ENCODE measurements at places on chromosomes 2 and 18. TPM values are rescaled to one million over a fixed set of nuclear protein-coding genes. Genes with fewer than 3 reads are reported as not detected.

- no peak for DNase-seq
Observed at GRCh38 chr2:105489168-105489878, 90.5 kb upstream of the FHL2 start.

GRCh38 chr2:44273596-44273995 lies 1.7 kb upstream of the SLC3A1 start:
- DNase-seq = no peak

DNA sequence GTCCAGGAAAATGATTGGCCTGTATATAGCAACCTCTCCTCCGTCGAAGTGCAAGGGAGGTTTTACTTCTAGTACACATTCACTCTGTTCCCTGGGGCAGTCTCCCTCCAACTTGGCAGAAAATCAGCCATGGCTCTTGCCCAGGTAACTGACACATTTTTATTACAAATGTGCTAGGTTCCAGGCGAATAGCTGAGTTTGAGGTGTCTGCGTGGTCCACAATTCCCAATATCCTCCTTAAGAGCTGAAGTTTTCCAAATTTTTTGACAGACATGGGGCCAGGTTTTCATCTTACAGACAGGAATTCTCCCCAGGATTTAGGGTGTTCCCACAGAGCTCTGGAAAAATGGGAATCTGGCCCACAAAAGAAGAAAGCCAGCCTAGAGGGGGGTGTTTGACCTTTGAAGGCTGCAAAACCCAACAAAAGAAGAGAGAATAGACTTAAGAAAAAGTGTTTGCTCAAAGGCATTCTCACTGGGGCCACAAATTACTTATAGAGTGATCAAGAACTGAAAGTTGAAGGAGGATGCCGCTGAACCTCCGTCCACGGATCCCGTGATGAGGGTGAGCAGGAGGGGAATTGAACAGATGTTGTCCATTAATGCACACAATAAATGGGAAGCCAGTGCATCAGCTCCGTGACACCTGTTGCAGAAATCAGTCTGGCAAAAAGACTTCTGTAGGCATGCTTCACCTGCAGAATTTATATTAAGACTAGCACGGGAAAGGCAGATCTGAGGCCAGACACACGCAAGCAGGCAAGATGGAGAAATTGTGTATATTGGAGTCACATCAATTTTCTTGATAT lies 242.3 kb upstream of the COPS8 start:
- DNase-seq = no peak

CIB4 gene
- total RNA-seq = not detected

- DNase-seq = no peak
Observed at GRCh38 chr18:69830189-69830588, 117.5 kb downstream of the CD226 start.

DNA sequence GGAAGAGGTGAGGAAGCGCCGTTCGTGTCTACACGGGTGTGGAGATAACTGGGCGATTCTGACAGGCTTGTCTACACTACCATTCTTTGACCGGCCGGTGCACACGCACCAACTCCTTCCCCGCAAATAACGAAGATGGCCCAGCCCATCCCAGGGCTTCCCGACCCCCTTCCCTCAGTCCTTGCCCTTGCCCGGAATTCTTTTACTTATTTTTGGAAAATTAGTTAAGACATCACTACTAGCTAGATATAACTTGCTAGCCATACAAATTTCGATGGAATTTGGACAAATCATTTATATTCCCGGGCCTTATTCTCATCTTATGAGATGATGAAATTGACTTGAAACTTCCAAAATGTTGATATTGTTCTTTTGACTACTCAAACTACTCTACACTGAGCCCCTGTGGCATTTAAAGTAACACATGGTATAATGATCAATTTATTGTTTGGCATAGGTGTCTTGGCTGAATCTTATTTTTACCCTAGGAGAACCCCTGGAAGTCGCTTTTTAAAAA lies 1.3 kb downstream of the ERICH2 start:
- no peak for DNase-seq

GALNT13 gene
- 0.53 TPM for total RNA-seq

DNA sequence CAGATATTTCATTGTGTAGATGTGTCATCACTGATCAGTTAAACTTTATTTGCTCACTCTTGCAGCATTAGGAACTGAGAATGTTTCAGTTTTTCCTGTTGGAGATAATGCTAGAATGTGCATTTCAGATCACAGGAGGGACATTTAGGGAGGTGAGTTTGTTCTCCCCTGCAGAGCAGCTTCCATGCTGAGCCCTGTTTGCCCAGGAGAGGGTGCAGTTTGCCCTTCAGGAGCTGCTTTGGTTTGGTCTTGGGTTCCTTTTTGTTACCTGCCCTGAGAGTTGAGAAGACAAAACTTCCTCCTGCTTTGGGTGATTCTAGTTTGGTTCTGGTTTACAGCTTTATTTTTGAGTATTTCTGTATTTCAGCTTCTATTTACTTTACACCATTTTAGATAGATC lies 49.9 kb downstream of the DGKD start:
- no peak for DNase-seq

- no peak for DNase-seq
Observed at GRCh38 chr2:206823178-206823577, 57.8 kb downstream of the FASTKD2 start.

LPIN2 gene
- 19.3 TPM for total RNA-seq

PXDN gene
- 1,930 TPM for total RNA-seq

GRCh38 chr2:119023534-119023933 lies 81.5 kb downstream of the MARCO start:
- no peak for DNase-seq

DNA sequence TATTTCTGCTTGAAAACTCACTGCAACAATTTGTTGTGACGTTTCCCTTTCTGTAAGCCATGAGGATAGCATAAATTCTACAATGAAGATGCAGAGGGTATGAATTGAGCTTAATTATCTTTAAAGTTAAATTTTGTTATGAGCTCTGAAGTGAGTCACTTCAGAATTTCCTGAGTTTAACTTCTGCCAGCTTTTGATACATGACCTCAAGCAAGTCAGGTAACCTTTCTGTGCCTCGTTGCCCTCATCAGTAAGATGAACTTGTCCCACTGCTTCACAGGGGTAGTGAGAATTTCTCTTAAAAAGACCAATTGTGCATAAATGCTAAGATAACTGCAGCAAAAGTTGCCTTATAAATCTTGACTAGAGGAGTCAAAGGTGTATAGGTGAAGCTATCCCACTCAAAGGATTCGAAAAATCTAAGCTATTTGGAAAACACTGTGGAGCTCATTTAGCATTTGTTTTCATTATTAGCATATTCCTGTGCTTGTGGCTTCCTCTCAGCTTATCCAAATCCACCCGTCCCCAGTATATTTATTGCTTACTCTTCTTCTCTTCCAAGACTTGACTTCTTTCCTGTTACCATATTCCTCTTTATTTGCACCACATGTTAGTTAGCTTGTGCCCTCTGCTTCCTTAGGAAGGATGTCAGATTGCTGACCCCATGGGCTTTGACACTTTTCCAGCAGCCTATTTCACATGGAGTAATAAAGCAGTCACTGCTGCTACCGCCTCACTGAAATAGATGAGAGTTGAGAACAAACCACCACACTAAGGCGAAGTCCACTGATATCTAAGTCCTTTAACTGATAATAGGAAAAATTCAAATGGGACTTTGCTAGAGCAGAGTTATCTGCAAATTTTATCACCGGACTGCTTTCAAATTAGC lies 428.6 kb downstream of the ERBB4 start:
- DNase-seq = no peak

- DNase-seq = no peak
Observed at GRCh38 chr2:165016772-165017411, 61.6 kb upstream of the SLC38A11 start.

DNA sequence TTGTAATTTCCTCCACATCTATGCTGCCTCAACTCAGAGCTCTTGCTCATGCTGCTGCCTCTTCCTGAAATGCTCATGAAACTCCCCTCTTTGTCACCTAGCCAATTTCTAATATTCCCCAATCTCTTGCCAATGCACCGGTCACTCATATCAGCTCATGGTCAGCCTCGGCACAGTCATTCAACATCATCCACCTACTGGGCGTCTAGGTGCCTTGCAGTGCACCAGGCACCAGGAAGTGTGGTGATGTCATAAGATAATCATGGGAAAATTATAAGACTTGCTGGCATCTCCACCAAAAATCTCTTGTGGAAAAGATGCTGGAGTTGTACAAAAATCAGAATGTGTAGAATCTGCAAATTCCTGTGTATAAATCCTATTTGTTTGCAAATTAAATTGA lies 52.6 kb upstream of the RAB27B start:
- DNase-seq = peak; percentile 47

DNA sequence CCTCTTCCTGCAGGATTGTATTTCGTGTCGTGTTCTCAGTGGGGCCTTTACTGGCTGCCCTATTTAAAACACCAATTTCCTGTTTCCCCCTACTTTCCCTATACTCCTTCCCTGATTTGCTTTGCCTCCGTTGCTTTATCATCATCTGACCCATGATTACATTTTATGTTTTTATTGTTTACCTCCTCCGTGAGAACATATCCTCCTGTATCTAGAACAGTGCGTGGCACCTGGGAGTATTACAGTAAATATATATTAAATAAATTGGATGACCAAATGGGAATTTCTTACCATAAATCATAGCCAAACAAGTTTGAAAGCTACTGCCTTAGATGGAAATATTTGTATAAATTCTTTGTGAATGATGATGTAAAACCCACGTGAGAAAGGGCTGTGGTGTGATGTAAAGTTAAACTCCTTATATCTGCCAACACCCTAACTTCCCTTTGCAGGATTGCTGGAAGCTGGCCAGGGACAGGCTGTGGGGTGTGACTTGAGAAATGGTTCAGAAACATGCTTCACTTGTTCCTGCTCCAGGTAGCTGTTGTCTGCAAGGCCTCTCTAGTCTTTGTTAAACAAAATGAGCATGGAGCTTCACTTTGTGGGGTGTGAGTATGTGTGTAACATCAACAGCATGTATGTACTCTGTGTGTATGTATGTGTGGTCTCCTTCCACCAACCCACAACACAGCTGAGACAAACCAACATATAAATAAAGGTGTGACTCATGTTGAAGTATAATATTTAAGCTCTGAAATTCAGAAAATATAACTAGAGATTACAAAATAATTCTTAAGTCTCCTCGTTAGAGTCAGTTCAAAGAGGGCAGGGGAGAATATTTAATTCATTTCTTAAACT lies 40.3 kb downstream of the LHCGR start:
- DNase-seq = no peak

DNA sequence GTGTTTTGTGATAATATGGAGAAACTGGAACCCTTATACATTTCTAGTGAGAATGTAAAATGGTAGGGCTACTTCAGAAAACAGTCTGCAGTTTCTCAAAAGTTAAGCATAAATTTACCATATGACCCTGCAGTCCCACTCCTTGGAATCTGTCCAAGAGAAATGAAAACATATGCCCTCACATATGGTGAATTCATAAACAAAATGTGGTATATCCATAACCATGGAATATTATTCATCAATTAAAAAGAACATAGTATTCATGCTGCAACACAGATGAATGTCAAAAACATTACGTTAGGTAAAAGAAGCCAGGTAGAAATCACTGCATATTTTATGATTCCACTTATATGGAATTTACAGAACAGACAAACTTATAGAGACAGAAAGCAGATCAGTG lies 11.8 kb downstream of the ROCK2 start:
- DNase-seq = no peak

DNA sequence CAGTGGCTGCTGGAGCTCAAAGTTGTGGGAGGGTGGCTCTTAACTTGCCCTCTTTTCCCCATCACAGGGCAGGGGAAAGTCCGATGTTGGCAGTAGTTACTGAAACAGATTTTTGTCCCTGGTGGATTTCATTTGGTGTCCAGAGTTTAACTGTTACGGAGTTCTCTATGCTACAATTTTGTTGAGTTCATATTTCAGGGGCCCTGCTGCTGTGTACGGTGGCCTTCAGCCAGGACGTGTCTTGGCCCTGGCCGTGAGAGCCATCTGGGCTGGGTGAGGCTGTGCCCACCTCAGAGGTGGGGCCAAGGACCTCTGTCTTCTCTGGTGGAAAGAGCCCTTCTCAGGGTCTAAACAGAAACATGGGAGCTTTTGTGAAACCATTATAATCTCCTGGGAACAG lies 67.4 kb downstream of the SH3YL1 start:
- DNase-seq = no peak

AGAP1 gene
- total RNA-seq = 13.3 TPM

- DNase-seq = no peak
Observed at GRCh38 chr2:171260471-171261424, 100.1 kb upstream of the TLK1 start.

- peak; percentile 44 for DNase-seq
Observed at GRCh38 chr2:43611987-43612894, 16.4 kb upstream of the THADA start.
